ENCODE measurements at places on chromosomes 3 and 15. TPM values are rescaled to one million over a fixed set of nuclear protein-coding genes. Genes with fewer than 3 reads are reported as not detected.

DNA sequence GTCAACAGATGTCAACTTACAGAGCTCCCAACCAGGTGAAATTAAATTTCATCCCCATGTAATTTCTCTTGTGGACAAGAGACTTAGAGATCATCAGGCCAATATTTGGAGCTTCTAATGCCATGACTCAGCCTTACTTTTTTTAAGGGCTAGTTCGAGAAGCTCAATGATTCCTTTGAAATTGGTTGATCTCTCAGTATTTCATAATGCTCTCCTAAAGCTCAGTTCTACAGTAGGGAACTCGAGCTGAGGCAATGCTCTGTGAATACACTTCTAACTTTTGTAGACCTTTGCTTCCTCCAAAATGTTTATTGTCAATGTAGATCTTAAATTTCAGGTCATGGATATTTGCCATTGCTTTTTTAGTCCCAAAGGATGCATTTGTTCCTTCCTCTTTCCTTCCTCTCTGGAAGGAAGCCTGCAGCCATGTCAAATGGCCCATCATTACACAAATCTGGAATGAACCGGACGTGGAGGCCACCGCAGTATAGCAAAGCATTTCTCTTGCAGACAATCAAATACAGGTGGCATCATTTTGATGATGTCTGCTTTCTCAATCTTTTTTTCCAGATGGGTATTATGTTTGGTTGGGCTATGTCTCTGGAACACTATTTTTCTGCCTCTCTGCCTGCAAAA, 28.3 kb downstream of the STARD5 start:
- H3K27me3 ChIP-seq: no peaks in the 10 kb centered on the region

GRCh38 chr15:51737522-51738305, at the start of gene LYSMD2:
LYSMD2 (minus strand) TSS chr15:51737655; CDS start chr15:51737622, 33 bp downstream.
- H3K27me3 ChIP-seq: no peaks in the 10 kb centered on the region
- H3K4me3 ChIP-seq: peak within 1 kb of the TSS; percentile 62
- H3K36me3 ChIP-seq: no peaks in the 10 kb centered on the region
- H3K27ac ChIP-seq: peak within 1 kb of the TSS; percentile 93
- DNase-seq: peak; percentile 64

DNA sequence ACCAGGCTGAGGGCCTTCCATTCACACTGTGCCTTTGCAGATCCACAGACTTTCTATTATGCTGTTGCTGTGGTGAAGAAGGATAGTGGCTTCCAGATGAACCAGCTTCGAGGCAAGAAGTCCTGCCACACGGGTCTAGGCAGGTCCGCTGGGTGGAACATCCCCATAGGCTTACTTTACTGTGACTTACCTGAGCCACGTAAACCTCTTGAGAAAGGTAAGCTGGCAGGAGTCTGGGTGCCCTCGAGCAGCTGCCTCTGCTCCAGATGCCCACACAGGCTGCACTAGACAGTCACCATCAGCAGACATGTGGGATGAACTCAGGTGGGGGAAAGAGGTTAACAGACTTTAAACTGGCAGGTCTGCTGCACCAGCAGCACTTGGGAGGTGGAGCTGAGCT, 8.3 kb downstream of the TF start:
- H3K36me3 ChIP-seq: no peaks in the 10 kb centered on the region
- no peaks in the 10 kb centered on the region for H3K27me3 ChIP-seq
- no peak overlapping the region for H3K27ac ChIP-seq
- no peaks in the 10 kb centered on the region for H3K4me1 ChIP-seq

GRCh38 chr3:195416795-195417194, 26.0 kb downstream of the ACAP2 start:
- no peak for DNase-seq
- no peaks in the 10 kb centered on the region for H3K36me3 ChIP-seq
- H3K4me3 ChIP-seq: no peak overlapping the region
- no peak overlapping the region for H3K27ac ChIP-seq
- H3K4me1 ChIP-seq: no peaks in the 10 kb centered on the region

GRCh38 chr15:66715181-66715624, 13.2 kb downstream of the SMAD6 start:
- no peaks in the 10 kb centered on the region for H3K27me3 ChIP-seq
- DNase-seq: no peak
- no peak overlapping the region for H3K27ac ChIP-seq
- no peak overlapping the region for H3K4me3 ChIP-seq
- H3K4me1 ChIP-seq: peaks cover 64% of the 10 kb centered on the region

GRCh38 chr3:43736558-43737440, 46.1 kb downstream of the ABHD5 start:
- H3K36me3 ChIP-seq: no peaks in the 10 kb centered on the region
- H3K27ac ChIP-seq: no peak overlapping the region
- H3K4me1 ChIP-seq: peaks cover 6% of the 10 kb centered on the region

DNA sequence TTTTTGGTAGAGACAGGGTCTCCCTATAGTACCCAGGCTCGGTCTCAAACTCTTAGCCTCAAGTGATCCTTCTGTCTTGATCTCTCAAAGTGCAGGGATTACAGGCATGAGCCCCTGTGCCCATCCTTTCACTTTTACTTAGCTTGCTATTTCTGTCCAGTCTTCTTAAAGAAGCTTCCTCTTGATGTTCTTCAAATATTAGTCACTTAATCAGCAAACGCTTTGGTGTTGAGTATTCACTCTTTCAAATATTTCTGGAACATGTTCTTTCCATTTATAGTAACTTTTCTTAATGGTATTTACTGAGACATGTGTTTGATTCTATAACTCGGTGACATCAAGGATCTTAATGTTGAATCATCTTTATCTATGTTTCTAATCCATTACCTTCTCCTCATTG, 122.1 kb downstream of the CNTN6 start:
- no peaks in the 10 kb centered on the region for H3K4me1 ChIP-seq
- no peak overlapping the region for H3K4me3 ChIP-seq
- no peak for DNase-seq
- H3K27me3 ChIP-seq: no peaks in the 10 kb centered on the region
- H3K27ac ChIP-seq: no peak overlapping the region

GRCh38 chr3:60202052-60202726, 1049.1 kb downstream of the FHIT start:
- no peaks in the 10 kb centered on the region for H3K4me1 ChIP-seq
- H3K27me3 ChIP-seq: no peaks in the 10 kb centered on the region
- no peak overlapping the region for H3K27ac ChIP-seq
- no peak for DNase-seq
- H3K36me3 ChIP-seq: no peaks in the 10 kb centered on the region

DNA sequence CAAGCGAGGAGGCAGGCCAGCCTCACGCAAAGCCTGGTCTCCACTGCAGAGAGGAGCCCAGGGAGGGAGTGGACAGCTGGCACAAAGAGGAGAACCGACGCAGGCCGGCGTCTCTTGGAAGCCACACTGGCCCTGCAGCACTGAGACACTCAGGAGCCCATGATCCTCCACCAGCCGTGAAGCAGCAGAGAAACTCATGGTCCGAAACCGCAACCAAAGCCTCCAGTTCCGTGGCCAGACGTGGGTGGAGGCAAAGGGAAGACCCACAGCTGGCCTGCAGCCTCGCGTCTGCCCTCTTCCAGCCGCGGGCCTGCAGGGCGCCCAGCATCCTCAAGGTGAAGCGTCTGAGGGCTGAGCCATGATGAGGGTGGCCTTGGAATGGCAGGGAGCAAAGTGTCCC, 62.2 kb upstream of the SEC61A1 start:
- no peak for DNase-seq
- no peaks in the 10 kb centered on the region for H3K4me1 ChIP-seq
- no peak overlapping the region for H3K4me3 ChIP-seq
- H3K36me3 ChIP-seq: no peaks in the 10 kb centered on the region
- no peak overlapping the region for H3K27ac ChIP-seq

GRCh38 chr15:43514241-43515057, 3.0 kb upstream of the MAP1A start:
- H3K27me3 ChIP-seq: no peaks in the 10 kb centered on the region
- no peaks in the 10 kb centered on the region for H3K36me3 ChIP-seq
- H3K4me3 ChIP-seq: no peak overlapping the region
- no peak overlapping the region for H3K27ac ChIP-seq

DNA sequence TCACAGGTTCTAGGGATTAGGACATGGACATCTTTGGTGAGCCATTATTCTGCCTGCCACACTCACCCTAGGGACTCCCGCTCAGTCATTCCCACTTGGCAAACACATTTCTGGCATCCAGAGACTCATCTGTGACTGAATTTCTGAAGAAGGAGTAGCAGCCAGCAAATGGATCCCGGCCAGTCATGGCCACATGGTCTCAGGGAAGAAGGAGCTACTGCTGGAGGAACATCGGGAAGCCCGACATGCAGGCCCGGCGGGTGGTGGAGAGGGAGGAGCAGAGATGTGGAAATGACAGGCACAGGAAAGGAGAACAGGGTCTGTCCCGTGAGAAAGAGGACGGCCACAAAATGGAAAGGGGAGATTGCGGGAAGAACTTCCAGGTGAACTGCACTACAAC, 65.4 kb downstream of the SEMA5B start:
- DNase-seq: no peak
- no peaks in the 10 kb centered on the region for H3K36me3 ChIP-seq
- no peaks in the 10 kb centered on the region for H3K27me3 ChIP-seq

RAB7A gene
- total RNA-seq: 110 TPM

- H3K4me1 ChIP-seq: no peaks in the 10 kb centered on the region
- no peak overlapping the region for H3K4me3 ChIP-seq
- H3K27me3 ChIP-seq: no peaks in the 10 kb centered on the region
- no peak for DNase-seq
- H3K36me3 ChIP-seq: no peaks in the 10 kb centered on the region
Measured at GRCh38 chr15:84398763-84399701, 163.5 kb downstream of the GOLGA6L4 start.

Data from tibial nerve (tissue), 4 donors.